ENCODE measurements at places on chromosomes 1 and 21.

DNA sequence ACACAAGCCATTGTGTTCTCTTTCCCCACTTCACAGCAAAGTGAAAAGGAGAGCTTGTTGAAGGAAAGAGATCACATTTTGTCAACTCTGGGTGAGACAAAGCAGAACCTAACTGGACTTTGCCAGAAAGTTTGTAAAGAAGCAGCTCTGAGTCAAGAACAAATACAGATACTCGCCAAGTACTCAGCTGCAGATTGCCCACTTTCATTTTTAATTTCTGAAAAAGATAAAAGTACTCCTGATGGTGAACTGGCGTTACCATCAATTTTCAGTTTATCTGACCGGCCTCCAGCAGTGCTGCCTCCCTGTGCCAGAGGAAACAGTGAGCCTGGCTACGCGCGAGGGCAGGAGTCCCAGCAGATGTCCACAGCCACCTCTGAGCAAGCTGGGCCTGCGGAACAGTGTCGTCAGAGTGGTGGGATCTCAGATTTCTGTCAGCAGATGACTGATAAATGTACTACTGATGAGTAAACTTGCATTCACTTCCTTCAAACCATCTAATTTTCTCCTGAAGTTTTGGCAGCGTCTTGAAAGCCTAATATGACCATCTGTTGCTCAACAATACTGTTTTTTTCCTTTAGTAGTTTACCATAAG, 43.7 kb downstream of the BACH1 start:
- no peak for DNase-seq

DNA sequence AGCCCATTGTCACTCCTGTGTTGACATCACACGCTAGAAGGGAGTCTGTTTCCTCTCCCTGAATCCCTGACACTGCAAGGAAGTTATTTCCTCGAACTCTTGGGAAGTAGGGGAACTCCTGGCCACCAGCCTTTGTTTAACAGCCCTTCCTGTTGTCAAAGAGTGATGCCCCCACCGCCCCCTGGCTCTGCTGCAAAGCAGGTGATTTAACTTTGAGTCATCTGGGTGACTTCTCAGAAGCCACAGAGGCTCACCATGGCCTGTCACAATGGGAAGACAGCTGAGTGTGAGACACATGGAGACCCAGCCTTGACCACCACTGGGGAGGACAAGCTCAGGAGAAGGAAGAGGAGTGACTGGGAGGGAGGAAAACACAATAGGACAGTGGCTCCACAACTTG, 182.8 kb downstream of the PSMG1 start:
- no peak for DNase-seq

DNA sequence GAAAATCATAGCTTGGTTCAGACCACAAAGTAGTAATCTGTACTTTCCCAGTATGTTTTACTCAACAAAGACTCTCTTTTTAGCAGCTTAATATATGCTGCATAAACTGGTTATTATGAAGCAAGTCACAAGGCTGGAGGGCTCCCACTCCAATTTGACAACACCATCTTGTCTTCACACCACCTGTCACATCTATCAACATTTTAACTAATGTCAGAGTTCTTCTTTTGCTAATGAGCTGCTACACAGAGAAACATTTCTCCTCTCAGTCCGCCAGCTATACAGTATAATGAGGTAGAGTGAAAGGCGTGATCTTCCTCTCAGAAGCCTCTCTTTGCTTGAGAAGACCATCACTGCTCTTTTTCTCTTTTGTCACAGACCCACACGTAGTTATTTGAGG, 230.1 kb downstream of the BARHL2 start:
- DNase-seq, result no peak

GRCh38 chr1:13528320-13528719, 14.5 kb upstream of the LRRC38 start:
- no peak for DNase-seq

DNA sequence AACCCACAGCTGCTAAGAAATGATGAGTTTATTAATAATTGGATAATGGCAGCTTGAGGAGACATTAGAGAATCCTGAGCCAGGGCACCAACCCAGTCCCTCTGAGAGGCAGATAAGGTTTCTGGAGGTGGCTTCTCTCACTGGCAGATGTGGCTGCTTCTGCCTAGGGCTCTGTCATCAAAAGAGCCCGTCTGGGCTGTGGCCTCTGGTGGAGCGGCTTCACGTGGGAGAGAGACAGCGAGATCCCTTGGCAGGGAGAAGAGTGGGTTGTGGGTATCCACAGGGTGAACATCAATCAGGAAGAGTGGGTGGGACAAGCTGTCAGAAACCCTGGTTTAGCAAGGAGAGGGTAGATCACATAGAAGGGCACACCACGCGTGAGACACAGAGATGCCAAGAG, 30.0 kb downstream of the VWA5B1 start:
- DNase-seq, result no peak
